ENCODE measurements at places on chromosomes 7 and 10. TPM values are rescaled to one million over a fixed set of nuclear protein-coding genes. Genes with fewer than 3 reads are reported as not detected.

Gene GNGT1
- not detected for total RNA-seq

Gene PGAM2
- not detected for total RNA-seq

Gene CALD1
- total RNA-seq, result 97.2 TPM

Gene PNLIPRP1
- total RNA-seq, result not detected

Data from suprapubic skin (tissue), 4 donors.